ENCODE measurements at places on chromosomes 12 and 14. TPM values are rescaled to one million over a fixed set of nuclear protein-coding genes. Genes with fewer than 3 reads are reported as not detected.

DNA sequence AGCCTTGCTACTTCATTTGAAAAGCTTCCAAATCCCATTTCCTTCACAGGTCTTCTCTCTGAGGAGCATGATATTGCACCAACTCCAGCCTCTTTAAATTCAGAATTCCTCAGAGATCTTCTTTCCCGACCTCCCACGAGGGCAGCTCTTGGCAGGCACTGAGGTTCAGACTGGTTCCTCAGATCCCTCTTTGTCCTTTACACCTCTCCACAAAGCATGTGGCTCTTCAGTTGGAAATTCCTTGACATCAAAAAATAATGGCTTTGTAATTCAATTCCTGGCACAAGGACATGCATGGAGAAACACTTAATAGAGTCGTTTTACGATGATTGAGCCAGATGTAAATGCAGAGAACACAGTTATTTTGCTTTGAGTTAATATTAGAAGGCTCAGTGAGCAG, 63.2 kb upstream of the TMX1 start:
- no peak for DNase-seq

- peak; percentile 43 for DNase-seq
Observed at GRCh38 chr12:14185427-14186192, 179.9 kb upstream of the ATF7IP start.

- DNase-seq = no peak
Observed at GRCh38 chr12:113329022-113329790, 5.7 kb downstream of the SLC8B1 start.

DNA sequence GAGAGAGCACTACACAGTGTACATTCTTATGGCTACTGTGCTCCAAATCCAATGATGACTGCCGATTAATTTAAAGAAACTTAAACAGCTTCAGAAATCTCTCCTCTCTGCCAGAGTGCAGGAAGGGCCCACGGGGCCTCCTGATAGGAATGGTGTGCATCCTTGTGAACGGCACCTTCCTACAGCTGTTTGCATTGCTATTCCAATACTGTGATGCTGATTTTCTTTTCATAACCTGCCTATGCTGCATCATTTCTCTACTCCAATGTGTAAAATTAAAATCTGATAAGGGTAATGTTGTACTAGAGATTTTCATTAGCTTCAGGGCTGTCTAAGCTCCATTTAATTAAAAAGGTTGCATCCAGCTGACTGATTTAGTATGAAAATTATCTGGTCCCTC, 159.0 kb downstream of the HELB start:
- no peak for DNase-seq

- no peak for DNase-seq
Observed at GRCh38 chr12:55797068-55797467, 20.5 kb downstream of the SARNP start.

- no peak for DNase-seq
Observed at GRCh38 chr12:20508962-20509361, 140.6 kb downstream of the PDE3A start.

GRCh38 chr12:124516850-124517249, 50.6 kb downstream of the NCOR2 start:
- no peak for DNase-seq

DNA sequence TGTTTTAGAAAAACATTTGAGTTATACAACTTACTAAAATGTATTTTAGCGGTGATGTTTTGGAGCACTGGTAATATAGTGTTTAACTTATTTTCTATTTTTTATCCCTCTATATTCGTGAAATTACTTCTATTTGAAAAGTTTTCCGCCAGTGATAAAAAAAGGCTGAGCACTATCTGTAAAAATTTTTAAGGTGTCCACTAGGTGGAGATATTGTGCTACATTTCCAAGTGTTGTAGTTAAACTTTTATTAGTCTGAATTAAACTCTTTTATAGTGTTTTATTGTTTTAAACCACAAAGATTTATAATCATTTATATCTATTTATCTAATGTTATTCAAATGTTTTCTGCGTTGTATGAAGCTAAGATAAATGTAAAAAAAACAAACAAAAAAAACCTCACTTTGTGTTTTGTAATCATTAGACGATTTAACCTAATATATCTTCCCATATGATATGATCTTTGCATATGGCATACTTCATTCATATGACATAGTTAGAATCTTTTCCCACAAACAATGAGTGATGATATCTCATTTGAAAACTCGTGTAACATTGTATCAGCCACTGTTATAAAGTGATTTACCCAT, 11.8 kb downstream of the ALG10B start:
- DNase-seq = no peak

MIP gene
- not detected for total RNA-seq

KRT74 gene
- not detected for total RNA-seq
